ENCODE measurements at places on chromosomes 6 and 20.

DNA sequence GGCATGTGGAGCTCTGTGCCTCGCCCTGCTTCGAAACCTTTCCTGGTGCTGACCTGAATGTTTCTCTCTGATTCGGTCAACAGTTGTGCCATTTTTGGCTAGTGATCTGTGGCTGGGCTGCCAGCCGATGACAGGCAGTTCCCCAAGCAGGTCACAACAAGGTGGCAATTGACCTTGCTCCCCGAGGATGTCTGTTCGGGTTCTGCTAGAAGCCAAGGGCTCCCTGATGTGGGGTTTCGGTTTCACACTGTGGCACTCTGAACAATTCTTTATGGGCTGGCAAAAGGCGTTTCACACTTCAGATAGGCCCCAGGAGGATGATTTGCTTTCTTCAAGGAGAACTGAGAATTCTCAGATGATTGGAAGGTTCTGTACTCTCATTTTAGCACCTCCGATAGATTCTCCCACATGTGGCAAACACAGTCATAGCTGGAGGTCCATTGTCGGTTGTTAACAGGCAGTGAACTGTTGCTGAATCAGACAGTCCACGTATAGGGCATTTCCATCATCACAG is 135.6 kb downstream of the SLC24A3 start:
- no peak for DNase-seq

DNA sequence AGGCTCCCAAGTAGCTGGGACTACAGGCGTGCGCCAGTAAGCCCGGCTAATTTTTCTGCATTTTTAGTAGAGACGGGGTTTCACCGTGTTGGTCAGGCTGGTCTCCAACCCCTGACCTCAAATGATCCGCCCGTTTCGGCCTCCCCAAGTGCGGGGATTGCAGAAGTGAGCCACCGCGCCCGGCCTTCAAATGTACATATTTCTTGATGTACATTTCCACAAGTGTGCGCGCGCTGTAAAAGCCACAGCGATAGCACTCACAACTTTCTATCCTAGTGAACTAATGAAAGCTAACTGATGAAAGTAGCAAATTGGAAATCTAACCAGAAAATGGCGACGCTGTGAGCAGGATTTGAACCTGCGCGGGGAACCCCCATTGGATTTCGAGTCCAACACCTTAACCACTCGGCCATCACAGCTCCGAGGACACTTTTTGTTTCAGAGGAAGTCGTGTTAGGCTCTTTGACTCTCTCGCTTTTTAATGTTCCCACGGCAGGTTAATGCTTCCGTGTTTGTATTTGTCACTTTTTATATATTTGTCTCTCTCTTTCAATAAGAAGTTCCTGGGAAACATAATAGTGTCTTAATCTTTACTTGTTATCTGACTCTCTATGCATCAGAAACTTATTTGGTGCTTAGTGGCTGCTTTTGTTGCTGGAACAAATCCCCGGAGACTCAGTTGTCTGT is 199.4 kb upstream of the ZNF184 start:
- DNase-seq: peak; percentile 67

DNA sequence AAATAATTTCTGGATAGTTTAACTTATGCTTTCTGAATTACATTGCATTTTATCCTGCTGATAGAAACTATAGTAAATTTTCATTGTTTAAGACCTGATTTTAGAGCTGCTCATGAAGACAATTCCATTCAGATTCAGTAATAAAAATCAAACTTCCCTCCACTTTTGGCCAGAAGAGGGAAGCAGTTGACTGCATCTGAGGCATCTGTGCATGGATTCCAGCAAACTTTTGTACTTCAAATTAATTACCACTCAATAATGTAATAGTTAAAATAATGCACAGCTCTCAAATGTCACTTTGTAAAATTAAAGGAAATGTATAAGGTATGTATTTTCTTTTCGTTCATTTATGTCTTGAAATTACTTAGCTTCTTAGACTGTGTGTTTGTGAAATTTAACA is 64.2 kb upstream of the SLC35B3 start:
- DNase-seq: no peak

DNA sequence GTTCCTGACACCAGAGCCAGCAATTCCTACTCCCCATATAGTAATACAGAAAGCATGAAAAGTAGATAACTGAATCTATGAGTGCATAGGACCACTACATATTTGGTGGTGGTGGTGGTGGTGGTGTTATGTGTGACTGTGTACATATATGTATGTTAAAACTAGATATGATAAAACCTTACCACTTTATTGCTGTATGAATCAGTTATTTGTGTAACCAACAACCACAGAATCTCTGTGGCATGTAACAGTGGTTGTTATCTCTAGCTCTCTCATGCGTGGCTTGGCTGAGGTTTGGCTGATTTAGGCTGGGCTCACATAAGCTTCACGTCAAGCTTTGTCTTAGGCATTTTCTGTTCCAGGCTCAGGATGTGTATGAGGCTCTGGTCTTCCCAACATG is 55.7 kb downstream of the PLCB1 start:
- no peak for DNase-seq

- DNase-seq: no peak
Measured at GRCh38 chr6:106158816-106159215, 72.7 kb downstream of the PRDM1 start.

- DNase-seq: no peak
Measured at GRCh38 chr6:167491438-167492099, 166.7 kb downstream of the TTLL2 start.

- no peak for DNase-seq
Measured at GRCh38 chr20:33789109-33789857, 21.9 kb upstream of the CHMP4B start.

DNA sequence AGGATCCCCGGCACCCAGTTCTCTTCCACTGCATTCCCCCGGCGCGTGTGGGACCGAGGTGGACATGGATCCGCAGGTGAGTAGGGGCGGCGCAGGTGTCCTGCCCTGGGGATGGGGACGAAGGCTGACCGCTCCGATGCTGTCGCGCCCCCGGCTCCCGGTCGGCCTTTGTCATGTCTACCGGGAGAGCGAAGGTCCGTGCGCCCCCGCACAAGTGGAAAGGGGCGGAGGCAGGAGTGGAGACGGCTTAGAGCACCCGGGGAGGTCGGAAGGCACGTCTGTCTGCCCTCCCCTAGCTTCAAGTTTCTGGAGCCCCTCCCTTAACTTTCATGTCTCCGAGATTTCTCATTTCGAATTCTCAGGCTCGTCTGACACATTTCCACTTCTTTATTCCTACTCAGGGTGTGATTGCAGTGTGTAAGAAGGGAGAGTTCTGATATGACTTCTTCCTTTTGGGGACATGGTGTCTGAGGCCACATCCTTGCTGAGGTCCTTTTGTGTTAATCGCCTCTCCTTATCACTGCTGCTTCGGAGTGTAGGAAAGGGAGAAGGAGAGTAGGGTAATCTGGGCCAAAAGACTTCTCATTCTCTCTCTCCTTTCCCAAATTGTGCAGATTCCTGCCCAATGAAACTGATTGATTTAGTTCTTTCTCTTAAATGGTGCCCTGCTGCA is 435 bp downstream of the KIFC1 start:
- no peak for DNase-seq

DNA sequence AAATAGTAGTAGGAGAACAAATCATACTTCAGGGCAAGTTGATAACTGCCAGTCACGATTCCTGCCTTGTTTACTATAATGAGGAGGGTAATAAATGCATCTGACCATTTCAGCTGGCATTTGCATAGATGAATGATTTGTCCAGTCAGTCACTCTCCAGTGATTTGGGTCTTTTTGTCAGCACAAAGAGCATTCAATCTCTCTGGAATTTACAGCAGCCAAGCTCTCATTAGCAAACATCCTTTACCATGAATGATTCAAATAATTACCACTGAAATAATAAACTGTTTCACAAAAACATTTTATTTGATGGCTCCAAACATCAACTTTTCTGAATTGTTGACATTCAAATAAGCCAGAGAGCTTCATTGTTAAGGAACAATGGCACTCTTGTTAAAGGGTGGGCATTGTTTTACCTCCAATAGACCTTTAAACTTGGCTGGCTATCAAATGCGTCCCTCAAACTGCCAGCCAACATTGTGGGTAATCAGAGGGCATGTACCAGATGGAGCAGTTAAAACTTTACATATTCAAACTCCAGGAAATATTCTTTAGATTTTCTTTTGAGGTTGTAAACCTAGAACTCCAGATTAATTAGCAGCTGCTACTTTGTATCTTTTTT is 30.0 kb upstream of the FBXL4 start:
- DNase-seq: no peak

DNA sequence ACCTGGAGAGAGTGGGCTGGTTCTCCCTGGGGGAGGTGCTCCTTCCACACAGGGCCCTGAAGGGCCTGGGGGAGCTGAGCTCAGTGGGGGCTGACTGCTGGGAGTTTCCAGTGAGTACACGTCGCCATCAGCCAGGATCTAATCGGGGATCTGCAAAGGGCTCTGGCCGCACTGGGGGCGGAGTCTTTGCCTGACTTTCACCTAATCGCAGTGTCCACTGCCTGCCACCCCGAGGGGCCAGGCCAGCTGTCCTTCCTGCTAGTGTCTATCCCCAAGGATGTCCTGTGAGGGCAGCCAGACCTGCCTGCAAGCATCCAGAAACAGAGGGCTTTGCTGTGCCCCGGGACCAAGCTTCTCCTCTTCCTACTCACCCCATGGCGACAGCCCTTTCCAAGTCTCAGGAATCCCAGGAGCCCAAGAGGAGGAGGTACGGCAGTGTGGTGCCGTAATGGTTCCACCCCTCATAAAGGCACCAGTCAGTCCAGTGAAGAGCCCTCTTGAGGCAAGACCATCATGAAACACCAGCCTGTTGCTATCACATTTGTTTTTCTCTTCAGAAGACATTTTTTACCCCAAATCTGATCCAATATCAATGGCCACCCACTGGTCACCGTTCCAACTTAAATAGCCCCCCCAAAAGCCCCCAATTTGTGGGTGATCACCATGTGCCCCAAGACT is 243.1 kb upstream of the ECI2 start:
- DNase-seq: no peak

- no peak for DNase-seq
Measured at GRCh38 chr6:20812776-20813175, 278.5 kb downstream of the CDKAL1 start.

DNA sequence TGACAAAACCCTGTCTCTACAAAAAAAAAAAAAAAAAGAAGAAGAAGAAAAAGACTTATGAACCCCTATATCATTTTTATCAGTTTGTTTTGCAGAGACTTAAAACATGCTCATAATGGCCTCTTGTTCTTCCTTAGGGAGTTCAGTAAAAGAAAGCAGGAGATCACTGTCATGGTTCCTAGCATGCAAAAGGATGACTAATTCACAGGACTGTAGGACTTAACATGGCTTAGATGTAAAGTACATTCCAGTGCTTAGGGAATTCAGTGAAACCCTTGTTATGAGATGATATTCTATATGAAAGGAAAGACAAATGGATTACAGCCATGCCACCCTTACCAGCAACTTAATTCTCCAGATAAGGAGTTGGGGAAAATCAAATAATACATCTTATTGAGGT is 29.5 kb downstream of the EEF1A1 start:
- no peak for DNase-seq

Data from NCI-H524 treated with DMSO at 0.1 percent for 48 hours (cell line).